ENCODE measurements at places on chromosomes 6 and 20.

- DNase-seq = no peak
Observed at GRCh38 chr6:16466800-16467553, 228.6 kb downstream of the GMPR start.

- no peak for DNase-seq
Observed at GRCh38 chr6:134287859-134288537, 29.9 kb downstream of the SGK1 start.

DNA sequence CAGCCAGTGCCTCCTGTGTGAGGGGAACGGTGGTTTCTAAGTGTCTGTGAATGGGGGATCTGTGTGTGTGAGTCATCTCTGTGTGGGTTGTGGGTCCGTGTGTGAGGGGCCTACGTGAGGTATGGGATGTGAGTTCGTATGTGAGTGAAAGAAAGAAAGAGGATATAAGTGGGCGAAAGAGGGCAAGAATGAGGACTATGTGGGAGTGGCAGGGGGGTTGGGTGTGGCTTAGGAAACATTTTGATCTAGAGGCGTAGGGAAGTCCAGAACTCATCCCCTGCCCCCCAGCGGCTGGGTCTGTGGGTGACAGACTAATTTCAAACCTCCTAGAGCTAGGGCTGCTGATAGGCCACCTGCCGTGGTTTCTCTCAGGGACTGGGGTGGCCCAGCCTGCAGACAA lies 35.5 kb downstream of the DHX35 start:
- peak; percentile 52 for DNase-seq

DNA sequence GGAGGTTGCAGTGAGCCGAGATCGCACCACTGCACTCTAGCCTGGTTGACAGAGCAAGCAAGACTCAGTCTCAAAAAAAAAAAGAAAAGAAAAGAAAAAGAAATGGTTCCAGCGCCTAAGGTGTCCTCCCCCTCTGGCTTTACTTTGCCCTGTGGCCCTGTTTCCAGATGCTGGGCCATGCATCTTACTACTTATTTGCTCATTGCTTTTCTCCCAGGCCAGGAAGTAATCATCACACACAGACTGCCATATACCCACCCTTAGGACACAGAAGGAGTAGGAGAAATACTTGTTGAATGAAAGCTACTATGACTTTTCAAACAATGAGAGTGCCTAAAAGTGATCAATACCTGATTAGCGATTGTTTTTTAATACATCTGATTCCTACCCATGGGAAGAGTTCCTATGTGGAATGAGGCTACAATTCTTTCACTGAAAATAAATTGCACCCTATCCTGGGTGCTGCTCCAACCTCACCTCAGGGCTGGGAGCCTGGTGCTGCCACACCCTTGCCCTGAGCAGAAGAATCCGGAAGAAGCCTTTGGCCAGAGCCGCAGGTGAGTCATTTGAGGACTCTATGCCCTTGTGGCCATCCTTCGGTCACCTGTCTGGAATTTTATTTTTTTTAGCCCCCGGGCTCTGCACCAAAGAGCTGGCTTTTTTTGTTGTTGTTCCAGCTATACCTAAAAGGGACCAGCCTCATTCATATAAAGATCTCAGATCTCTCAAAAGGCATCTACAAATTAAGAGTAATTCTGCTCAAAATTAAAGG lies 22.7 kb upstream of the TFAP2C start:
- no peak for DNase-seq

- no peak for DNase-seq
Observed at GRCh38 chr6:143792402-143793279, 50.5 kb upstream of the LTV1 start.

DNA sequence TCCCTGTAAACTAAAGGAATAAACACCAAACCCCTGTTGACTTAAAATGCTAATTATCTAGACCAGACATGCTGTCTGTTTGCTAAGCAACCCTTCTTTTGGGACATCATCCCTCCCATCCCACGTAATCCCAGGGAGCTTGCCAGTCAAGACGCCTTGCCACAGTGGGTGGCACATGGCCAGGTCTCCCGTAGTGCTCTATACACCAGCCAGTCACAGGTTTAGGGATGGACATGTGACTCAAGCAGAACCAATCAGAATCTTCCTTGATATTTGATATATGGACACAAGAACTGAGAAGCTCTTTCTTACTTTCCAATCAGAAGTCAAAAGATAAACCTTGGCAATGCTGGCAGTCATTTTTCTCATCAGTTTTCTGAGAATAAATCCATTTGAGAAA lies 60.0 kb downstream of the CNKSR3 start:
- no peak for DNase-seq

GRCh38 chr6:30350524-30350923 lies 5.6 kb downstream of the RPP21 start:
- DNase-seq = no peak

GRCh38 chr6:87884203-87884602 lies 163.4 kb upstream of the SPACA1 start:
- DNase-seq = no peak

DNA sequence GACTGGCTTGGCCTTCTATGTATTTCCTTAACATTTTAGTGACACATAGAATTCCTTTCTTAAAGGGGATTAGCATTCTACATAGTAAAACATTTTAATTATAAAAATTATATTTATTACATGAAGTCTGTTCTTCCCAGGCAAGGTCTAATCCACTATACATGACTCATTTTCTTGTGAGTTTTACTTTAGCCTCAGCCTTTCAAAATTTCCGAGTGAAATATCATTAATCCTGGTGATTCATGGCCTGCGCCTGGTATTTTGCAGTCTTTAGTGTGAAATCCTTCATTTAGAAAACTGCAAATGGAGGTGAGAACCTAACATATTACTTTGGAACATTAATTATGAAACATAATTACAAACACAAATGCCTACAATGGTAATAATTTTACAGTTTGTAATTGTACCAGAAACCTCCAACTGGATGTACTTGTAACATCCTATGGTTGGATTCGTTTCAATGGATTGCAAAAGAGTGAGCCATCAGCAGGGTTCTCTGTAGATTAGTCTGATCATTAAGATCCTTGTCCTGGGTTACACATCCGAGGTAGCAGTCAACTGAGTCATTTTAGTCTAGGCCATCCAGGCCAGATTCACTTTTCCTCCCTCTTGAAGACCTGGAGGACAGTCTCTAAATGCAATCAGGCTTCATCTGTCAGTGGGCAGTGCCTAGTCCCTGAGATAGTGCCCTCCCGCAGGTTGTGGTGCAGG lies 272.0 kb downstream of the PACRG start:
- no peak for DNase-seq

GRCh38 chr6:36848658-36849441 lies 9.6 kb upstream of the CPNE5 start:
- DNase-seq = no peak

DNA sequence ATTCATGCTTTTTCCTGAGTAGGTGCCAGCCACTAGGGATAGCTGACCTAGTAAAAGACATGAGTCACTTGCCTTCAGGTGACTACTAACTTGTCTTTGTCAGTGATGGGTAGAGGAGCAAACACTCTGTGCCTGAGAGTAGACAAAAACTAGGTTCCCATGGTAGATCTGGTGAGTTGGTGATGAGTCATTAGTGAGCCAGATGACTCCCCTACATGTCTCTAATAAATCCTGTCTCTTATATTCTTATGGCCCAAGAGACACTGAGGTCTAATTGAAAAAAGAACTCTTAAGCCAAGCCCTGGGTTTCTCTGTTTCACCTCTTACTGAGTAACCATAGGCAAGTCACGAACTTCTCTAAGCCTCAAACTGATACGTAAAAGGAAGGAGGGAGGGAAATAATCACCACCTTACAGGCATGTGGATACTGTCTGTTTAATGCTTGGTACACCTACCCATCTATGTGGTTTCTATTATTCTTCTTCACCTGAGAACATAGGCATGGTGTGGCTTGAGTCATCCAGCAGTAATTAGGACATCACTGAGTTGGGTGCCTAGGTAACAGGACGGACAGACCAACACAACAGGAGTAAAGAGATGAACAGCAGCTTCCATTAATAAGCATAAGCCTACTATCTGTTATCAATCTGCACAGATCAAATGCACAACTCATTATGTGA lies 20.3 kb downstream of the TTPAL start:
- DNase-seq = no peak

GRCh38 chr6:10338151-10338550 lies 76.7 kb downstream of the TFAP2A start:
- no peak for DNase-seq

GRCh38 chr6:116221067-116221466 lies 32.8 kb downstream of the TSPYL4 start:
- DNase-seq = no peak

GRCh38 chr20:33373735-33374605 lies 27.3 kb downstream of the CDK5RAP1 start:
- DNase-seq = no peak

GRCh38 chr6:87103977-87104601 lies 9.2 kb upstream of the CGA start:
- DNase-seq = no peak

GRCh38 chr6:17267566-17267965 lies 13.6 kb upstream of the RBM24 start:
- no peak for DNase-seq

DNA sequence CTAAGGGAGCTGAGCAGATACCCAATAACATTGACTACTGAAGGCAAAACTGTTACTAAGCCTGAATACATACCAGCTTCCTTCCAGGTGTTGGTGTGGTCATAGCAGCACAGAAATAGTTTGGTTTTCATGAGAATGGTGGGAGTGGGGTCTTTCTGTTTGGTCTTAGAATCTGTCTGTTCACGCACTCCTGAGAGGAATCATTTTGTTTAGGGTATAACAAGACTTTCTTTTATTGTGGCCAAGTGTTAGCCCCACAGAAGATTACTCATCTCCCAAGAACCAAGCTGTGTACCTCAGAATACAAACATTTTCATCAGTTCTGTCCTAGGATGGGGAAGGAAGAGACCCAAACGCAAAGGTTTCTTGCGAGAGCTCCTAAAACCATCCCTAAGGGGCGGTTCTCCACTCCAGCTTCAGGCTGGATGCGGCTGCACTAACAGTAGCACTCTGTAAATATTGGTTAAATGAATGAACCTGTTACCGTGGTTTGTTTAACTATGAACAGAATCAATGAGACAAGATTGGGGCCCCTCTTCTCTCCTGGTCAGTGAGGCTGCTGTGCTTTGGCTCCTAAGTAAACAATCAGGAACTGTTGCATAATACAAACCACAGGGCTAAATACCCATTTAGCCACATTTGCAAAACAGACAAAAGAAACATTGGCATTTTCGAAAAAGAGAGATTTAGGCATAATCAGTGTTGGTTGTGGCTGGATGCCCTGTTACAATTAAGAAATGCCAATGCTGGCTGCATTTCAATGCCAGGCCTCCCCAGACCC lies 44.9 kb downstream of the SNAP25 start:
- no peak for DNase-seq

GRCh38 chr6:9250852-9251251 lies 815.5 kb upstream of the SLC35B3 start:
- DNase-seq = no peak

DNA sequence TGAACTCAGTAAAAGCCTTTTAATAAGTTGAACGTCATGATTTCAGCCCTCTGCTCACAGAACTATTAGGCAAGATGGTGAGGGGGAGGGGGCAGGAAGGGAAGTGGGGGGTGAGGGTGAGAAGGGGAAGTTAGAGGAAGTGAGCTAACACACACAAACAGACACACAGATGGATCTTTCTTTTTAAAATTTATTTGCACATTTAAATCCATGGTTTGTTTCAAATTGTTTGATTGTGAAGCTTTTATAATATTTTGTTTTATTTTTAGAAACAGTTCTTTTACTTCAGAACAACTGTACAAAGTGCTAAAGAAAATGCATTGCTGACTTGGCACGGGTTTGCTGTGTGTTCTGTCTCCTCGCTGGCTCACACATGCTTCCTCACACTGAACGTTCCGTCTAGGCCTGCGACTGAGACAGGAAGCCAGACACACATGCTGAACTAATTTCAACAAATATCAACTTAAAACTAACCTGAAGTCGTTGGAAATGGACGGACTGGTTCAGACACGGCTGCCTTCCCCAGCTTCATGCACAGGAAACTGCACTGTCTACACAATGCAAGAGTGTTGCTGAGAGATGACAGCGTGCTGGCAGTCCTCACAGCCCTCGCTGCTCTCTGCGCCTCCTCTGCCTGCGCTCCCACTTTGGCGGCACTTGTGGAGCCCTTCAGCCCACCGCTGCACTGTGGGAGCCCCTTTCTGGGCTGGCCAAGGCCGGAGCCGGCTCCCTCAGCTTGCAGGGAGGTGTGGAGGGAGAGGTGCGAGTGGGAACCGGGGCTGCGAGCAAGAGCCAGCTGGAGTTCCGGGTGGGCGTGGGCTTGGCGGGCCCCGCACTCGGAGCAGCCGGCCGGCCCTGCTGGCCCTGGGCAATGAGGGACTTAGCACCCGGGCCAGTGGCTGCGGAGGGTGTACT lies 8.1 kb upstream of the ZBP1 start:
- no peak for DNase-seq

- DNase-seq = no peak
Observed at GRCh38 chr6:108350528-108350927, 55.7 kb downstream of the AFG1L start.

- DNase-seq = no peak
Observed at GRCh38 chr6:10951675-10952282, 64.9 kb downstream of the SYCP2L start.

DNA sequence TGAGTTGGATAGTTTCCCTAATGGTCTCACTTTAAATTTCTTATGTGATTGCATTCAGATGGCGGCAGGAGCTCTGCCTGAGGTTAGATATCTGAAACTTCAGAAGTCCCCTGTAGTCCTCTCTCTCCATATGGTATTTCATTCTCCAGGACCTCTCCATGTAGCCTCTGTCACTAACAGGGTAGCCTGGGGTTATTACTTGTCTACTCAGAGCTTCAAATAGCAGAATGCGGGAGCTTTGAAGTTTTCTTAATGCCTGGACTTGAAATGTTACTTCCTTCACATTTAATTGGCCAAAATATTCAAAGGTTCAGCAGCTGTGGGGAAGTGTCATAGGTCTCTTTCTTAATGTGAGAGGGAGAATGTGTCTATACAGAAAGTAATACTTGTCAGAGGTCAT lies 1370.4 kb downstream of the GRIK2 start:
- DNase-seq = no peak

DNA sequence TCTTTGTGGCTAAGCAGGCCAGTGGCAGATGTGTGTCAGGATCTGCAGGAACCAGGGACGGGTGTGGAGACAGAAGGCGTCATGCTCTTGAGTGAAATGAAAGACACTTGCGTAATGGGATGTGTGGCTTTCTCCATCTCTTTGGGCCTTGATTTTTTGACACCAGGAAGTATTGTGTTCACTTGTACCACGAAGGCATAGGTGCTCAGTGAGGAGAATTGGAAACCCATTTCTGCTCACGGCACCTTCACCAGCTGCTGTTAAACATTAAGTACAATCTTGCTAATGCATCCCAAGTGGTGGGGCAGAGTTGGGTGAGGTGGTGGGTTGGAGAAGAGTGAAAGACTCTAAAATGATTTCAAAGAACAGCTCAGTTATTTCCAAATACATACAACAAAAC lies 30.0 kb downstream of the GJA10 start:
- DNase-seq = no peak

DNA sequence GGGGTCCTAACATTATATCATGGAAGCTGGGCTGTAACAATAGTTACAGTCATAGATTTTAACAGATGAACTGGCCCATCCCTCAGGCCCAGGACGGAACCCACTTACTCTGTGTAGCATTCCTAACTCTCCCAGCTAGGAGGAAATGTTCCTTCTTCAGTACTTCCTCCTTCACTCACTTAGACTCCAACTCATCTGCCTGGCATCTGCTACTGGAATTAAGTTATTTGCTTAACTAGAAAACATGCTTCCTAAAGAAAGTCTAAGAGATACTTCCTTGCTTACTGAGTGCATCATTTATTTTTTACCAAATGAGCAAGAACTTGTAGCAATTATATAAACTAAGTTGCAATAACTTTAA lies 20.5 kb downstream of the GCLC start:
- no peak for DNase-seq
